ENCODE measurements at places on chromosomes 11 and 22.
A peak's percentile ranks its signal among the peaks of the same experiment; 100 is the strongest.

GRCh38 chr11:78715639-78716311 lies 141.1 kb upstream of the NARS2 start:
- ATAC-seq: peak; percentile 91

- no peak for ATAC-seq
Observed at GRCh38 chr11:132859306-132859705, 673.0 kb downstream of the OPCML start.

DNA sequence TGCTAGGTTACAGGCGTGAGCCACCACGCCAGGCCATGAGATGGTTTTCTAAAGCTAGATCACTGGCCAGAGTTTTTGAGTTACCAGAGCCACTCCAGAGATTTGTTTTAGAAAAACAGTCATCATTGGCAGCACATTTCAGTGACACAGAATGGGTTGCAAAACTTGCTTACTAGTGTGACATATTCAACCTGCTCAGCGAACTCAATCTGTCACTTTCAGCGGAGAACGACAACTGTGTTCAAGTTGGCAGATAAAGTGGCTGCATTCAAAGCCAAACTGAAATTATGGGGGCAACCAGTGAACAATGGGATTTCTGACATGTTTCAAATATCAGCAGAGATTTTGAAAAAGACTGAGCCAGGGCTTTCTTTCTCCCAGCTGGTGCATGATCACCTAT lies 456.3 kb upstream of the ISX start:
- ATAC-seq: no peak

DNA sequence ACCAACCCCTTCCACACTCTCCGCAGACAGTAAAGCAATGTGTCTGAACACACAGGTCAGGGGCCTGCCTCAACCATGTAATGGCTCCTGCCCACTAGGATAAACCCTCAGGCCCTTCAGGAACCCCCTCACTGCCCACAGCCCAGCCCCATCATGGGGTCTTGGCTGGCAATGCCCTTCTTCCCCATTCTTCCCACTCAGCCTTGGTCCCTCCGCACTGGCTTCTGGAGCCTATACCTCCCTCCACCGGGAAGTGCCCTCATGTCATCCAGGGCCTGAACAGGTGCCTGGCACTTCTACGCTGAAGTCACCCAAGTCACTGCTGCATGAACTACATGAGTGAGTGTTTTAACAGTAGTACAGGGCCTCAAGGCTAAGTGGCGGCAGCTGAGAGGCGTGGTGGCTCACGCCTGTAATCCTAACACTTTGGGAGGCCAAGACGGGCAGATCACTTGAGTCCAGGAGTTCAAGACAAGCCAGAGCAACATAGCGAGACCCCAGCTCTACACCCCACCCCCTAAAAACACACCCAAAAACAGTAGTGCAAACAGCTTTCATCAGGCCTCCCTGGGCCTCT lies 74.8 kb upstream of the PITPNB start:
- ATAC-seq: no peak

DNA sequence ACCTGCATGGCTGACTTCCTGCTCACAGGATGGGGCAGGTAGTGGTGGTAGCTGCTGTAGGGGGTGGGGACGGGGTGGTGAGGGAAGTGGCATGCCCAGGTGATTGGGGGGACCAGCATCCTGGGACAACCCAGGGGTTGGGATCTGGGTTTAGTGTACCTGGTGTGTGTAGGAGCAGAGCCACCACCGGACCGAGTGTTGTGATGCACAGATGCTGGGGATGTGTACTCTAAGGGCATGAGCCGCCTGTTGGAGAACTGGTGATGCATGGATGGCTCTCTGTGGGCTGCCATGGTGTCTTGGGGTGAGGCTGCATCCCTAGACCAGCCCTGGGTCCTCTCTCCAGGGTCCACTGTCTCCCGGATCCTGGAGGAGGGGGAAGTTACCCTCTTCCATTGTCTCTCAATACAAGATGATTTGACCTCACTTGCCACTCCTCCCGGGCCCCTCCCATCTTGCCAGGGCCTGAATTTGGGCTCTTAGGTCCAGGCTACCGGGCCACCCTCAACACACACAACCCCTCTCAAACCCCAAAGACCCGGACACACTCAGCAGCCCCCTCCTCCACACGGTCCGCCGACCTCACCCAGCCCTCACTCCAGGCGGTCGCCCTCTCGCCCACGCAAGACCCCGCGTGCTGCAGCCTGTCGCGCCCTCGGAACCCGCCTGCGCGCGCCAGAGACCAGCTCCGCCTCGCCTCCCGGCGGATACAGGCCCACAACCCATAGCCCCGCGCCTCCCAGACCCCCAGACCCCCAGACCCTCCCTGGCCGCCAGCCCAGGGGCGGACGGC lies 619 bp downstream of the LRRC75B start:
- ATAC-seq: peak; percentile 1

DNA sequence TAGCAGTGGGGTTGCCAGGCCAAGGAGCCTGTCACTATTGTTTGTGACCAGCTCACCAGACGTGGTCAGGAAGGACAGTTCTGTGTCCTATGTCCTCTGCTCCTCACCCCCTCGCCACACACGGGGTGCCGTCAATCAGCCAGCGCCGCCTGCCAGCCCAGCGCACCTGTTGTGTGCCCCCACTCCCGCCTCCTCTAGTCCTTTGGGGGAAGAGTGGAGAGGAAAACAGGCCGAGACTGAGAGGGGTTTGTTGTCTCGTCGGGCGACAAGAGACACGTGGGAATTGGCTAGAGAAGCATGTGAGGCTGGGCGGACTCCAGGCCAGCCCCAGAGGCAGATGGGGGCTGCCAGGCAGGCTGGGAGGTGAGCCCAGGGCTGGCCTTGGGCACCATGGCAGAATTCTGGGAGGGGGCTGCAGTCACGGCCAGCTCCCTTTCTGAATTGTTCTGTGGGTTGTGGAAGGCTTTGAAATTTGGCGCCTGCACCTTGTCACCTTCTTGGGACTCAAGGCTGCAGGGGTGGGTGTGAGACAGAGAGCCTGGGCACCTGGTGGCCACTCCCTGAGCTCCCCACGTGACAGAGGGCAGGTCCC lies 3.1 kb upstream of the KCNQ1OT1 start:
- ATAC-seq: no peak

DNA sequence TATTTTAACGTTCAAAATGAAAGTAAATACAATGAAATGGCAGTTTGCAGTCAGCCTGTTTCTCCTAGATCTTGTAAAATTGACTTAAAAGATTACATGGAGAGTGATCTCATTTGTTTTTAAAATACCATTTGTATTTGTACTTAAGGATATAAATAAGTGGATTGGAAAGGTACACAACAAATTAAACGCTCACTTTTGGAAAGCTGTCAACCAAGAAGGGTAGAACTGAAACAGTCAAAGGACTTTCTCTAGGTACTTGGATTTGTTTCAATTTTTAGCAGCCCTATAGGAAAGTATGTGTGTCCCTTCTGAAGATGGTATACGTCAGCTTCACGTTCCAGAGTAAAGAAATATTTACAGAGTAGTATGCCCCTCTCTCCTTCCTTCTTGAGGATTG lies 7.3 kb downstream of the TBRG1 start:
- ATAC-seq: no peak

Data from esophagus mucosa (tissue), 1 donor.